Kidney tubule cell (primary cell): ENCODE measurements at places on chromosomes 7 and 10.

DNA sequence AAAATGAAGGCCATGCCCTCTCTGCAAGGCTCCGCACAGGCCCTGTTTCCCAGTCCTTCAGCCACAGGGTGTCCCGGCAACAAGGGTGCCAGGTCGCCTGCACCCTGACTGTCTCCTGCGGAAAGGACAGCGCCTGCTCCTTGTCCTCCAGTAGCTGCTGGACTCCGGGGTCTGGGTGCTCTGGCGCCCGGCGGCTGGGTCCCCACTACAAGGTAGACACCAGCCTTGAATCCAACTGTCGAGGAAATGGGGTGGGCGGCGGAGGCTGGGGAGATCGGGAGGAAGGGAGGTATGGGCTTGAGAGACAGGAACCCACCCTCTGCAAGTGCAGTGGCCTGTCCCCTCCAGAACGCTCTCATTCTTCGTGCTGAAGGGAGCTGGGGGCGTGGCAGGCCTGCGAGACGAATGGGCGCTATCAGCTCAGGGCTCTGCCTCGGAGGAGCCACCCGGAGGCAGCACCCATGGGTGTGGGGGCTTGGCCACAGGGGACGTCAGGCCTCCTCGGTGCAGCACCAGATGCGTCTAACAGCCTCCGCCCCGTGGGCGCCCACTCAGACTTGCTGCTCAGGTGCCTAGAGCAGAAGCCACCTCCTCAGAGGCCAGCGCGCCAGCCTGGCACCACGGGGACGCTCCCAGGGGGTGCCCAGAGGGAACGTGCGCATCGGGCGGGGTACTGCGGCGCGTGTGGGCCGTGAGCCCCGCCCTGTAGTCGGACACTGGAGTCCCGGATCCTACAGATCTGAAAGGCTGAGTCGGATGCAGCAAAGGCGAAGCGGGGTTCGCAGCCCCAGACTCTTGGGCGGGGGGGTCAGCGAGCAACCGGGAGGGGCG, 15.6 kb downstream of the ADAM8 start:
- DNase-seq, result peak; percentile 40

DNA sequence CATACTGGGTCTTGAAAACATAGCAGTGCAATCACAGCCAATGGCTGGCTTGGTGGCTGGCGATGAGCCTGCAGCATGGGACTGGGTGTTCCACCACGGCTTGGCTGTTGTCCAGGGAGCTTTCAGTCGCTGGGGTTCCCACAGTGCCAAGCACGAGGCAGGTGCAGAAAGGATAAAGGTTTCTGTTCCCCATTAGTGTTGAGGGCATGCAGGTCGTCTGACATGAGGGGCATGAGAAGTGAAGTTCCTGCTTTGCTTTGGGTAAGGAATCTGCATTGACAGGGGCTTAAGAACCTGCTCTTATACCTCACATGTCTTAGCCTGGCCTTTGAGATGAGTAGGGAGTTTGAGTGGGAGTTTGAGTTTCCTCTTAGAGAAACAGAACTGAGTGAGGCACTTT, 9.0 kb upstream of the CFTR start:
- no peak for DNase-seq

DNA sequence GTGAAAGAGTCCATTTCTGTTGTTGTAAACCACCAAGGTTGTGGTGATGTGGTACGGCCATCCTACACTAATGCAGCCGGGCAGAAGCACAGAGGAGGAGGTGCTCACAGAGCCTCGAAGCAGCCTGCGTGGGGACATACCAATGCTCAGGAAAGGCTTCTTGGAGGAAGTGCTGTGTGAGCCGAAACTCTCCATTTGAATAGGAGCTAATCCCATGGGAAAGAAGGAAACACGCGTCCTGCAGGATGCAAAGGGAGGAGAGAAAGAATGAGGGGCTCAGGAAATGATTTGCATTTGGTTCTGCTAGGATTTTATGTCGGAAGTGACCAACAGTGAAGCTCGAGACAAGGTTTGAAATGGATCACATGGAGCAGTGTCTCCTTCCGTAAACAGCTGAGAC, 477.9 kb upstream of the ANKRD30A start:
- DNase-seq, result no peak

GRCh38 chr10:26556748-26557640, 118.9 kb downstream of the APBB1IP start:
- DNase-seq, result peak; percentile 60

- DNase-seq, result no peak
These were observed 169.3 kb downstream of the ADRA2A start for GRCh38 chr10:111246136-111246535.

DNA sequence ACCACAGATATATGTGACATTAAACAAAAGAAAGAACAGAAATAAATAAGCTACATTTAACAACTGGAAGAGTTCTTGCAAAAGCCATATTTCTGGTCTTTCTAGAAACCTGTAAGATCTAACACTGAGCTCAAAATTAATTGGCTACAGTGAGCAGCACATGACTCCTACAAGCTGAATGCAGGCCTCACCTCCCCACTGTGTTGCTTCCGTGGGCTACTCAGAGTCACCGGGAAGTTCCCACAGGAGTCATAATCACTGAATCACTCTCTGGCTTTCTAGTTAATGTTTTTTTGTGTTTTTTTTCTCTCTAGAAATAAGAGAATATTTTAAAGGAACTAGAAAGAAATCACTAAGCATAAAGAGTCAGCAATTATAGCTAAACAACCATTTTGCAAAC, 10.2 kb upstream of the MRPS24 start:
- peak; percentile 90 for DNase-seq

DNA sequence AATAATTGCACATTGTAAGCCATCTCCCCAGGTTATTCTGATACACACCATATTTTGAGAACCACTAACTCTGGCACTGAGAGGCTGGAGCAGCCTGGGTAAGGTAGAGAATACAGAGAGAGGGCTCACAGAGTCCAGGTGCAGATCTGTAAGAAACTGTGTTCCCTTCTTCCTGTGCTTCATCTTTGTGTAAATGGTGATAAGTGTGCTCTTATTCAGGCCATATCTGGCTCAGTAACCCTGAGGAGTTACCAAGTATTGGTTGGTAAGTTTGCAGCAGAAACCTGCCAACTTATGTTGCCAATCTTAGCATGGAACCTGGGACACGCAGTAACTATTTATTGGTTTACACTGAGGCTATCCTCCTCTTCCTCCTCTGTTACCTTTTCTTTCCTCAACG, 16.2 kb upstream of the ICA1 start:
- DNase-seq, result no peak

DNA sequence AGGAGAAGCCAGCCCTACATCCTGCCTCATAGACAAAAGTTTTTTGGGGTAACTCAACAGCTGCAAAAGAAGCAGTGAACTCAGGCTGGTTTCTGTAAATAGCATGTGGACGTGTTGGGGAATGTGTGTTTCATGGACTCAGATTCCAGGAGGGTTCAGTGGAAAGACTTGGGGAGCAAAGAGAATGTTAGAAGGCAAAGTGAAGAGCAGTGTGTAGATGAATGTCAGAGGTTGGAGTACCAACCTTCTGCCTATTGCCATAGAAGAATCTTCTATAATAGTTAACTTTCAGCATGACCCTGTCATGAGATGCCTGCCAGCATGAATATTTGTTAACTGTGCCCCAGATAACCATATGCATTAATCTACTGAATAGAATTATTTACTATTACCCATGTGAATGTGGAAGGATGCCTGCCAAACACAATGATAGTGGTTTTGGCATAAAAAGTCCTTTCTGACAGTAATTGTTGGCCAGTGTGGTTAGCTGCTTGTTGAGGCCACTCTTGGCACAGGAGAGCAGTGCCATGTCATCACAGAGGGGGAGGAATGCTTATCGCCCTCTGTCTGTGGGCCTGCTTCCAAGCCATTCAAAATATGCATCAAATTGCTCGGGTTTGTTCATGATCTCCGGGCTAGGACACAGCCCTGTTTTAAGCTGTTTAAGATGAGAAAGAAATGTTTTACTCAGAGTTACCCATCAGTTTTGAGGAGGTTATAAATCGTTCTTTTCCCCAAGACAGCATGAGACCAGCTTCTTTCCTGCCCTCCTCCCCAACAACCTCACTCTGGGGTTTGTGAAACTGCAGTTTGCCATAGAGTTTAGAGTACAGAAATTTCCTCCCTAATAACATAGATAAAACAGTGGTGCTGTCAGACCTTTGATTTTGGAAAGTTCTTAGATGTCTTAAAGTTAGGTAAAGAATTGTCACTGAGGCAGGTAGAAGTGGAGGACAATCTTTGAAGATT, 165.3 kb downstream of the WNT2 start:
- DNase-seq, result peak; percentile 69

GRCh38 chr7:87060288-87060537, 759 bp upstream of the ELAPOR2 start:
- no peak for DNase-seq
